ENCODE measurements at places on chromosomes 3 and 15.

- DNase-seq: no peak
These were observed 5.5 kb upstream of the NR2F2 start for GRCh38 chr15:96324940-96325540.

- DNase-seq: no peak
These were observed 26.6 kb upstream of the THSD4 start for GRCh38 chr15:71088683-71089082.

GRCh38 chr3:62622553-62623174 is 249.3 kb upstream of the FEZF2 start:
- no peak for DNase-seq

DNA sequence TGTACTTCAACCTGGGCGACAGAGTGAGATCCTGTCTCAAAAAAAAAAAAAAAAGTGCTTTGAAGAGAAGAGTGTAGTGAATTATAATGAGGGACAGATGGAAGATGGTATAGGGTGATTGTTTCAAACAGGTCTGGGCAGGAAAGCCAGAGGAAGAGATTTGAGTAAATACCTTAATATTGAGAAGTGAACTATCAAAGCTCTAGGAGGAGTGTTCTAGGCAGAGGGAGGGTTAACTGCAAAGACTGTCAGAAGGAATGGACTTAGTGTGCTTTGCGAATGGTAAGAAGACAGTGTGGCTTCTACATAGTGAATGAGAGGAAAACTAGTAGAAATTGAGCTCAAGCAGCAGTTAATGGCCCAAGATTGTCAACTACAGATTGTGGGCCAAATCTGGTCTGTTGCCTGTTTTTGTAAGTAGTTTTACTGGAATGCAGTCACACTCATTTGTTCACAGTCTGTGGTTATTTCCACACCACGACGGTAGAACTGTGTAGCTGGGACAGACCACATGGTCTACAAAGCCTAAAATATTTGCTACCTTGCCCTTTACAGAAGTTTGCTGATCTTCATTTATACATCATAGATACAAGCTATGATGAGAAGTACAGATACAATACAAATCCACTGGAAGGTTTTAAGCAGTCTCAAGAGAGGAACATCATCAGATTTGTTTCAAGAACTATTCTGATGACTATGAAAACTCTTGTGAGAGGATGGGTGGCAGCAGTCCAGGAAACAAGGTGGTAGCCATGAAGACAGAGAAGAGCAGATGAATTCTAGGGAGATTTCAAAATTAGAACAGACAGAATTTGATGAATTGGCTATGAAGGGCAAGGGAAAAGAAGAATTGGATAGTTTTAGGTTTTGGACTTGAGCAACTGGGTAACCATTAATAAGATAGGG is 16.5 kb upstream of the USP50 start:
- no peak for DNase-seq

DNA sequence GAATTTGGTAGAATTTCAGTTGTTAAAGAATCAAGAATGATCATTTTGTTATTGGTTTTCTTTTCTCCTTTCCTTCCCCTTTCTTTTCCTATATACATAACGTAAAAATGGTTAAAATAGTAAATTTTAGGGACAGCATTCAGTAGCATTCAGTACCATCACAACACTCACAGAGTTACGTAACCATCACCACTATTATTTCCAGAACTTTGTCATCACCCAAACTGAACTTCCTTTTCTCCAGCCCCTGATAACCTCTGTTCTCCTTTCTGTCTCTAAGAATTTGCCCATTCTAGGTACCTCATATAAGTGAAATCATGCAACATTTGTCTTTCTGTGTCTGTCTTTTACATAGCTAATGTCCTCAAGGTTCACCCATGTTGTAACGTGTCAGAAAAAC is 165.3 kb downstream of the AKAP13 start:
- no peak for DNase-seq

- no peak for DNase-seq
These were observed 16.2 kb downstream of the SPSB4 start for GRCh38 chr3:141067206-141067974.

DNA sequence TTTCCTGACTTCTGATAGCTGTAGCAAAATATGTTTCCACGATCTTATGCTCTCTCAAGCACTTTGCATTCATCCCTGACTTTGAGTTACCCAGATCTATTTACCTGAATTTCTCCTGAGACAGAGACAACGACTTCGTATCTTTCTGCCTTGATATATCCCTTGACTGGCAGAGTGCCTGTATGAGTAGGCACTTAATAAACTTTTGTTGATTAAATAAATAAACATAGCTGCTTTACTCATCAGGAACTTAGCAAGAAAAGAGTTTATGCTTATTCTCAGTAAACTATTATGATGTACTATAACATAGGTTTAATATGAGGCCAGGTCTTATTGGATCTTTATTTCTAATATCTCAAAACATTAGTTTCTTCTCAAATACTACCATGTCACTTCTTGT is 85.6 kb upstream of the PHLDB2 start:
- DNase-seq: no peak

DNA sequence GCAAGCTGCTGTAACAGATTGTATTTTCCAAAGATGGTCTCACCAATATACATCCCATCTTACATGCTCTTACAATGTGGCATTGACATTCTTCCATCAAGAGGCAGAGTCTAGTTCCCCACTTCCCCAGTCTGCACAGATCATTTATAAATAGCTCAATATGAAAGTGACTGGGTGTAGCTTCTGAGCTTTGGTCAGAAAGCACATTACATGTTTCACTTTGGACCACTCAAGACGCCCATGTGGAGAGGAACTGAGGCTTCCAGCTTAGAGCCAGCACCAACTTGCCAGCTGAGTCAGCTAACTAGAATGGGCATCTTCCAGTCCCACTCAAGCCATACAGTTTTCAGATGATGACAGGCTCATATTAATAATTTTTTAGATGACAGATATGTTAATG is 45.5 kb downstream of the GREM1 start:
- no peak for DNase-seq

DNA sequence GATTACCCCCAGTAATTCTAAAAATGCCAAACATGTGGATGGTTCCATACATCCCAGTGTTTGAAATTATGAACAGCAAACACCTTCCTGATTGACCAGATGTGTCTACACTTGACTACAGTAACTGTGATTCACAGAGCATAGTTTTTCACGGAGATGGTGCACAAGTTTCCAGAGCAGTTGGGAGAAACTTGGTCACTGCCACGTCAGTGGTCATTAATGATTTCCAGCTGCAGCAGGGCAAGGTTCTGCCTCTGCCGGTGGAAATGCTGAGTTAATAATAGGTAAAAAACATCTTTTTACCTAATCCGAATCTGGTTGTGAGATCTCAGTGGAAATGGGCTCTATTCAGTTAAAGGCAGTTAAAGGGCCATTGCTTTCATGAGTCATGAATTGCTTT is 154.1 kb upstream of the FEZF2 start:
- no peak for DNase-seq

- DNase-seq: no peak
These were observed 5.7 kb downstream of the NME9 start for GRCh38 chr3:138323971-138324370.

DNA sequence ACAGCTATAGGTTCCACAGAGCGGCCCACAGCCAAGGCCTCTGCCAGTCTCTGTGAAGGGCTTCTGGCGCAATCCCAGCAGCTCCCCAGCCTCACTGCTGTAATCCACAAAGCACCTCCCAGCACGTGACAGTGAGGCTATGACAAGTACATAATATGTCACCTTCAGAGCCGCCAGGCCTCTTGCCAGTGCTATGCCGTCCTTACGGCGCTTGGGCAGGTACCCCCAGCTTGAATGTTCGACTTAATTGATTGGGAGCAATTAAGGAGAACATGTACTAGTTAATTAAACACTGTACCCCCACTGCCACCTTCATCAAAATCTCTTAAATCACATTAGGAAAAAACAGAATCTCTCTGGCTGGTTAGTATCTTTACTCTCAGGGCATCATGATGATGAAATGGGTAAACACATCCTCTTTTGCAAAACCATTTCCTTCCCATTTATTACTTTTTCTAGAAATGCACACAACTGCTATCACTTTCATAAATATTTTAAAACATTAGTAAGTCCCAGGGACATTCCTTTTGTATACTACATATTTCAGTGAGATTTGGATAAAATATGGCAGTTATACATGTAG is 169.9 kb downstream of the XXYLT1 start:
- DNase-seq: no peak

DNA sequence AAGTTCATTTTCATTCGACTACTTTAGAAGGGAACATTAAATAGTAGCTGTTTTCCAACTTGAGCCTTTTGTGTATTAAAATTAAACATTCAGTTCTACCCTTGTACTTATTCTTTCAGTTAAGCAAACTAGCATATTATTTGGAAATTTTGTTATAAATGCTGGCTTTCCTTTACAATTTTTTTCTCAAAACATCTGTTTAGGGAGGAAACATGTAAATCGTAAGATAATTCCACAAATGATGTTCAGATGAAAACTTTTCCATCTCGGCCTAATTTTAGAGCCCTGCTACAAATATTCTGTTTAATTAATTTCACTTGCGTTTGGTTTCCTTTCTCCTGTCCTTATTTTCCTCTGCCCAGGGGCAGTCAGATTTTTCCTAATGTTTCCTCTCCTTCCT is 476.2 kb upstream of the RGMA start:
- DNase-seq: no peak
